ENCODE measurements at places on chromosomes 1 and 21.

GRCh38 chr21:34180407-34180806 lies 107.0 kb downstream of the MRPS6 start:
- no peak for DNase-seq

GRCh38 chr1:150176593-150176992 lies 26.9 kb downstream of the PLEKHO1 start:
- DNase-seq = no peak

- peak; percentile 46 for DNase-seq
These were observed 7.9 kb upstream of the UMODL1 start for GRCh38 chr21:42063191-42063570.

DNA sequence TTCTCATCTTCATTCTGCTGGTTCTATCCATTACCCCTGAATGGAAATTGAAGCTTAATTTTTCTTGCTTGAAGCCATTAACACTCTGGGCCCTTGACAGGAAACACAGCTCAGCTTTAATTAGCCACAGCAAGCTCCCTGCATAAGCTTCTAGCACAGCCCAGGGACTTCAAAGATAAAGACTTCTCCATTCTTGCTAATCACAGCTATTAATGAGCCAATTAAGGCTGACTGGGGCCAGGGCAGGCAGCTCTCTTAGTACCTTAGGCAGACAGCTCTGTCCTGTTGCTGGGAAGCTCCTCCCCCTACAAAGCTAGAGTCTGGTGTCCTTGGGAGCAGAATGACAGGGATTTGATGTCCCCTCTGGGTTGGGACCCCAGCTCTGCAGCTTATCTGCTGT lies 27.9 kb upstream of the TRABD2B start:
- DNase-seq = no peak

DNA sequence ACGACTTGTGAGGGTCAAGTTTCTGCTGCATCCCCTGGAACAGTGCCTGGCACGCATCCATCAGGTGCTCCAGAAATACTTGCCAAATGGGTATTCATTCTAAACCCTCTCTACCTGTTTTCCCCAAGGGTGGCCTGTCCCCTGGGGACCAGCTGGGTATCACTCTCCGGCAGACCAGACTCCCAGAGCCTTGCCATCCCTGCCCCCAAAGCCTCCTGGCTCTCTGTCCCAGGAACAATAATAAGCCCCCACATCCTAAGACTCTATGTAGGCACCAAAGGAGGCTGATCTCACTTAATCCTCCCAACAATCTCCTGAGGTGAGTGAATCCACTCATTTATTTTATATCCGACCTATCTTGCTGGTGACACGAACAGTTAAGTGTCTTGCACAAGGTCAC lies 96.7 kb downstream of the MRPL37 start:
- DNase-seq = no peak

DNA sequence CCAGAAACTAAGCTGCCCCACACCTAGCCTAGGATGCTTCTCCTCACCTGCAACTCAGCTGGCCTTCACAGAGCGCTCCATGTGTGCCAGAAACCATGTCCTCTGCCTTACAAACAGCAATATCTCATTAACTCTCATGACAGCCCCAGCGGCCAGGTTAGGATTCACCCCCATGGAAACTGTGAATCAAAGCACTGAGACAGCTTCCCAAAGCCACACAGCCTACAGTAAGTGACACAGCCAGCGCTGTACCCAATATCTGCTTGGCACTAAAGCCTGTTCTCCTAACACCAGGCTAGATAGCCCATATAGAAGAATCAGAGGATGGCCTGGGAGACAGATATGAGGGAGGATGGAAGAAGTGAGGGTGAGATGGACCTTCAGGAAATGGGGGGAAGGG lies 13.5 kb downstream of the KCNN3 start:
- DNase-seq = no peak

DNA sequence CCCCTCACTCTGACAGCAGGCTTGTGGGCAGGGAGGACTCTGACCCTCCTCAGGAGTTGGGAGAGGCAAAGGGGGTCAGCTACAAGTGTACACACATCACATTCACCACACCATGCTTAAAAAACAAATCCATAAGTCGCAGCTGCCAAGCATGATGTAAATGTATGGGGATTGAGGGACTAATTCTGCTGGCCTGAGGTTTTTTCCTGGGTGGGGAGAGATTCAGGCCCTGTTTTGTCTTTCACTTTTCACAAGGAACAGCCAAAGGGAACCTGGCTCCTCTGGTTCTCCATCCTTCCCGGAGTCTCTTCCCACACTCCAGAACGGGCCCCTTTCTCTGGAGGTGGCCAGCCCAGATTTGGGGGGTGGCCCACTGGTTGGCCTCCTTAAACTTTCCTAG lies 1.3 kb upstream of the MTARC2 start:
- DNase-seq = no peak

GRCh38 chr1:200834383-200834782 lies 38.4 kb upstream of the GPR25 start:
- DNase-seq = no peak

DNA sequence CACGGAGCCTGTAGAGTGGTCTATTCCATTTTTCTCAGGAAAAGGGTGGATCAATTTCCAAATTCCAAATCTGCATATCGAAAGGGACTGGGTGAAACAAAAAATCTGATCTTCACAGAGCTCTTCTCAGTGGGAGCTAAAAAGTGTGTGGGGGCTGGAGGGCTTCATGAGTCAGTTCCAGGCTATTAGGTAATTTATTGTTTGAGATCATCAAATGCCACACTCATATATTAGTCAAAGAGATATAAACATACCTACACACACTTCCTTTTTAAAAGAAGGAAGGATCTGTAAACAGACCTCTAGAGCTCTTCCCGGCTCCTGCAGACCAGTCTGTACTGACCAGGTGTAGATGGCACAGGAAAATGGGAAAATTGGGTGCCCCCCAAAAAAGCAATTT lies 175.4 kb downstream of the ZBTB18 start:
- DNase-seq = no peak

All from stimulated activated naive B cell treated with anti-CD40 and anti-IgM and Interleukin-4, amounts not matched to agents 10 μg/mL and 1 μg/mL and 100 μg/mL, for 72 hours (primary cell).